G401 (cell line): ENCODE measurements at places on chromosomes 12 and 14.

- DNase-seq, result no peak
These were observed 10.3 kb upstream of the LRP1-AS start for GRCh38 chr12:57157588-57158173.

DNA sequence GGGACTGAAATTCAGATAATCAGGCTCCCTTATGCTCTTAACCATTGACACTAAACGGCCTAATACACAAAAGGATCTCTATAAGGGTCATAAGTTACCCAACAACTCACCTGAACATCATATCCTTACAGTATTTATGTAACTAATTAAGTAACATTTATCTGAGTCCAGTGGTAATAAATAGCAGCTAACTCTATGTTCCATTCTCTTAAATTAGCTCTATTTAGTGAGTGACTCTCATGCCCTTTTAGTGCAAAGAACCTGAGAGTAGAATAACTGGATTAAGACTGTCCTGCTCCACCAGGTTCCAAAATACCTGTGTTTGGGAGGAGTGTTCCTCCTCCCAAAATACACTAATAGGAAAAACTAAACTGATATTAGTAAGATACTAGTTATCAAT is 9.8 kb downstream of the SCAF11 start:
- DNase-seq, result no peak

DNA sequence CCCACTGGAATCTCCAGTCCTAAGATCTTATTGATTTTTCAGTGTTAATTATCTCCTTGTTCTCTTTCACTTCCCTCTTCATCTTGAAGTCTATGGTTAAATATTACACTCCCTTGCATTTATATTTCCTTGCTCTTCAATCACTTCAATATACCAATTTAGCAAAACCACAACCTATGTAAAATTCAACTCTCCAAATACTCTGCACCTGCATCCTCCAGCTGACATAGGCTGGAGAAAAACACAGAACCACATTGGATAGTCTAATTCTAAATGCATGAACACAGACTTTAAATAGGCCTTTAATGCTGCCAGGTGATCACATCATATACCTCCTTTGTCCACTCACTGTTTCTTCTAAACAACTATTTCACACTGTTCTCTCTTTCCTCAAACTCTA is 253.8 kb upstream of the GARIN6 start:
- DNase-seq, result no peak

GRCh38 chr12:19642345-19642744 is 203.1 kb downstream of the AEBP2 start:
- DNase-seq, result no peak

DNA sequence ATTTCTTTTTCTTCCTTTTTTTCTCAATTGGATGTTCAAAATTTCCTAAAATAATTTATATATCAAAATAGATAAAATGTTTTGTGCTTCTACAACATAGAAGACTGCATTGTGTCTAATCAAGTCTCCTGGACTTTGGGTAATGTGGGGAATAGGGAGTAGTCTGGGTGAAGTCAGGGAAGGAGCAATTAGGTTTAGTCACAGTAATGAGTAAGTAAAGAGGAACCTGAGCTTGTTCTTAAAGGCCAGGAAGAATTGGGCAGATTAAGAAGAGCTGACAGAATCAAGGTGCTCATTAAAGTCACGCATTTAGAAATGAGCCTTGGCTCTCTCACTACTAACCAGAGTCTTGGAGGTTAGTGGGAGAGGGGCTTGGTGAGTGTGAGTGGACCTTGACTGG is 233.3 kb upstream of the SSTR1 start:
- no peak for DNase-seq

GRCh38 chr12:52514471-52515318 is 5.5 kb downstream of the KRT5 start:
- no peak for DNase-seq
